ENCODE measurements at places on chromosomes 1 and 21. TPM values are rescaled to one million over a fixed set of nuclear protein-coding genes. Genes with fewer than 3 reads are reported as not detected.
A peak's percentile ranks its signal among the peaks of the same experiment; 100 is the strongest.

DNA sequence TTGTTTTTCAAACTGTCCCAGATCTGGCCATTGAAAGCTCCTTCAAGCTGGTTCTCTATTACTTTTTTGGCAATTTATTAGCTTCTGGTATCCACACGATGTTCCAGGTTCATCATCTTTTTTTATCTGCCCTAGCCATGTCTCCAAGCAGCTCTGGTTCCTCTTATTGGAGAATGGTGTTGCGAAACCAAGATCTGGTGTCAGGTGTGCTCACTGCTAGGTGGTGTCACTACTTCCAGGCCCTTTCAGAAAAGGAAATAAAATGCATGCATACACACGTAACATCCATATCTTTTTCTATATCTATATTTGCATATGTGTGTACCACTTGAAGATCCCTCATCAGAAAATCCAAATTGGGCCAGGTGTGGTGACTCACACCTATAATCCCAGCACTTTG lies 53.3 kb downstream of the GATAD2B start:
- no peak for DNase-seq

- DNase-seq, result no peak
These were observed 149.0 kb downstream of the PEX14 start for GRCh38 chr1:10623686-10624145.

- peak; percentile 92 for DNase-seq
These were observed 127.4 kb upstream of the DPYD start for GRCh38 chr1:98048244-98048643.

- no peak for DNase-seq
These were observed 2.3 kb upstream of the PLA2G2A start for GRCh38 chr1:19981507-19982312.

GRCh38 chr1:55246331-55246730 lies 31.2 kb upstream of the USP24 start:
- no peak for DNase-seq

- DNase-seq, result peak; percentile 34
These were observed 128.5 kb upstream of the HNRNPU start for GRCh38 chr1:244992833-244993232.

GRCh38 chr1:23211955-23212354 lies 5.3 kb downstream of the HTR1D start:
- DNase-seq, result no peak

- DNase-seq, result peak; percentile 73
These were observed 170.3 kb downstream of the ZC3H11B start for GRCh38 chr1:219442611-219443061.

- peak; percentile 12 for DNase-seq
These were observed 171.5 kb upstream of the IRF2BP2 start for GRCh38 chr1:234781241-234782065.

DNA sequence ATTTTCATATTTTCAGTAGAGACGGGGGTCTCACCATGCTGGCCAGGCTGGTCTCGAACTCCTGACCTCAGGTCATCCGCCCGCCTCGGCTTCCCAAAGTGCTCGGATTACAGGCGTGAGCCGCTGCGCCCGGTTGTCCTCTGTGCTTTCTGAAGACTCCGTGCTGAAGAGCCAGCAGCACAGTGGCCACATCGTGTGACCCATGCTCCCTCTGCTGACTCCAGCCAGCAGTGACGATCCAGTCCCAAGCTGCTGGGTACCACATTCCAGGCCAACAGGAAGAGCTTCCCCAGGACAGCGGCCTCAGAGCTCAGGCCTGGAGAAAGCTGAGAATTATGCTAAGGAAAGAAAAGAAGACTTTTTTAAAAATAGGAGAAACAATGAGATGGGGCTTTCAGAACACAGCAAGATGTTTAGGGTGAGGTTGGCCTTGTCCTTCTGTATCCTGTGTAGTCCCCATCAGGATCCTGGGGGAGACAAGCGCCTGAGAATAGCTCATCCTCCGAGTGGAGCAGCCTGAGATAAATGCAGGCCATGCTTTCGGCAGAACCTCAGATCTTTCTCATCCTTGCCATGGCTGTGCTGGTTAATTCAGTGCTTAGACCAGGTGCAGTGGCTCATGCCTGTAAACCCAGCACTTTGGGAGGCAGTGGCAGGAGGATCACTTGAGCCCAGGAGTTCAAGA lies 207.1 kb downstream of the SLC35F3 start:
- DNase-seq, result peak; percentile 15

DNA sequence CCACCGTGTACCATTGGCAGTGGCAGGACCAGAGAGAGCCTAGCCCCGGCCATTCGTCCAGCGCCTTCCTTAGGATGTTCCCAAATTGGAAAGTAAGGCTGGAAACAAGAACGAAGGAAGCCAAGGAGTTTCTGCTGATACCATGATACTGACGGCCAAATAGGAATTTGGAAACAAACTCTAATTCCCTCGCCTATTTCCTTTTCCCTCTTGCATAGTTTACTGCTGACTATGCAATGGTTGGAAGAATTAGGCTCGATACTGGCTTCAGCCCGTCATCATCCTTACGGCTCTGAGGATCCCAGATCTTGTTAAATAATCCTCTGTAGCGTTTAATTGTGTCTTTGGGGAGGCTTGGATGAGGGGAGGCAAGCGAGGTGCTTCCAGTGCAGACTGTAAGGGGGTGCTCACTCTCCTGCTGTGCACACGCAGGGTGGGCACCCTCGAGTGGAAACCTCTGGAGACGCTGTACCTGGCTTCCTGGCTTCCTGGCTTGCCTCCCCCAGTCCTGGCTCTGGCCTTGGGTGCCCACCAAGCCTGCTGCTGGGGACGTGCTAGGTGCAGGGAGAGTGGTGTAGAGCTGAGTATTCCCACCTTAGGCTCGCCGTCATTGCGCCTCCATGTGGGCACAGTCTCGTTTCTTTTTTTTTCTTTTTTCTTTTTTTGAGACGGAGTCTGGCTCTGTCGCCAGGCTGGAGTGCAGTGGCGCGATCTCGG lies 27.4 kb upstream of the CAMTA1 start:
- DNase-seq, result no peak

GRCh38 chr1:201528631-201529252 lies 10.2 kb upstream of the NAV1 start:
- DNase-seq, result peak; percentile 83

GRCh38 chr21:23394458-23394857 lies 2212.8 kb downstream of the MRPL39 start:
- DNase-seq, result no peak

DNA sequence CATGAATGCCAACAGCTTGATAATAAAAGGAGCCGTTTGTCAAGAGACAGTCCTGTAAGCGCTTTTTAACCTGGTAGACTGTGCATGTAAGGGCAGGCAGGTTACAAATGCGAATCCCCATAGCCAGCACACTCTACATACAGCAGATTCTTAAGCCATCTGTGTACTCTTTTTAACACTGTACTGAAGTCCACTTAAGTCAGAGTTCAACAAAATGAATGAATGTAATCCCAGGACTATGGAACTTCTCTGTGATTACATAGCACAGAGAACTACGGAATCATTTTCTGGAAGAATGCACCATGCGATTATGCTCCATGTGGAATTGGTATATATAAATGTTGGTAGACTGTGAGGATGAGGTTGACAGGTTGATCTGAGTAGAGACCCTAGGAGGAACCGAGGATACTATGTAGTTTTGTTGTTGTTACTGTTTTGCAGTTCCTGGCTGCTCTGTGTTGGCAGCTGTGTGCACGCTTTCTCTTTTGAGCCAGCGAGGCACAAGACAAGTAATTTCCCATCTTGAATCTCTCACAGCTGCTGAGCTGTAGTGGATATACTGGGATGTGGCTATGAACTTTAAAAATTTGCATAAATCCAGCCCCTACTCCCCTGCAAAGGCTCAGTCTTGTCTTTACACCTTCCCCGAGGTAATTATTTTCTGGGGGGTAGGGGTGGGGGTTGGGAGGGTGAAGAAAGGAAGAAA lies 21.9 kb downstream of the LRRC8D start:
- peak; percentile 57 for DNase-seq

DNA sequence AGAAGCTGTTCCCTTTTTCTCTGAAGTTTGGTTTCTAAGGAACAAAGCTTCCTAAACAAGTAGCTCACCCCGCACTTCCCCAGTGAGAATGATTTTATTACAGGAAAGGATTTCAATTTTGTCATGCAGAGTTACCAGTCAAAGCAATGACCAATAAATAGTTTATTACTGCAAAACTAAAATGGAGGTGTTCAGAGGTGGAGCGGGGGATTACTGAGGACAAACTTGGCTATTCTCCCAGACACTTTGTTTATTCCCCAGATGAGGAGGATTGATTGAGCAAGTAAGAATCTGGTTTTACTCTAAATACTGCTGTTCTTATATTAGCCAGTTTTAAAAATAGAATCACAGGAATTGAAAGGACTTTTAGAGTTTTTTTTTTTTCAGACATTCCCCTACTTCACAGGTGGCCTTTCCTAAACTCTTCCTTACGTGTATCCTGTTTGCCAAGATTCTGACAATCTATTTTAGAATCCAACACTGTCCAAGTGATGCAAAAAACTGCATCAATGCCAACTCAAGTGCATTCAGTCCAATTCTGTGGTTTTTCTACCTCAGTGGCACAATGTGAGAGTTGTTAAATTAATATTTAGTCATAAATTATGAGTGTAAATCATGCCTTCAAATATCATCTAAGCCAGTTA lies 136.1 kb downstream of the TNFSF18 start:
- DNase-seq, result peak; percentile 92

- no peak for DNase-seq
These were observed 377 bp downstream of the SAMD13 start for GRCh38 chr1:84301785-84302385.

- peak; percentile 34 for DNase-seq
These were observed 164.5 kb upstream of the COA6 start for GRCh38 chr1:234208791-234209190.

- no peak for DNase-seq
These were observed 37.6 kb downstream of the C21orf91 start for GRCh38 chr21:17781524-17781923.

- no peak for DNase-seq
These were observed 21.2 kb downstream of the MACO1 start for GRCh38 chr1:25451908-25452307.

DNA sequence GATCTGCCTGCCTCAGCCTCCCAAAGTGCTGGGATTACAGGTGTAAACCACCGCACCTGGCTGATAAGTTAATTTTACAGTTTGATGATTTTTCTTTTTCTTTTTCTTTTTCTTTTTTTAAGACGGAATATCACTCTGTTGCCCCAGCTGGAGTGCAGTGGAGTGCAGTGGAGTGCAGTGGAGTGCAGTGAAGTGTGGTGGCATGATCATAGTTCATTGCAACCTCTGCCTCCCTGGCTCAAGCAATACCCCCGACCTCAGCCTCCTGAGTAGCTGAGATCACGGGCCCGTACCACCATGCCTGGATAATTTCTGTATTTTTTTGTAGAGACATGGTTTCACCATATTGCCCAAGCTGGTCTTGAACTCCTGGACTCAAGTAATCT lies 84.4 kb upstream of the CXADR start:
- no peak for DNase-seq

- DNase-seq, result peak; percentile 50
These were observed 68.6 kb downstream of the SYDE2 start for GRCh38 chr1:85132078-85132720.

GRCh38 chr1:175690915-175691314 lies 52.5 kb downstream of the TNR start:
- no peak for DNase-seq

- peak; percentile 18 for DNase-seq
These were observed 628.1 kb downstream of the LMO4 start for GRCh38 chr1:87956750-87957149.

GRCh38 chr1:41573785-41574713 lies 89.6 kb upstream of the EDN2 start:
- peak; percentile 80 for DNase-seq

DNA sequence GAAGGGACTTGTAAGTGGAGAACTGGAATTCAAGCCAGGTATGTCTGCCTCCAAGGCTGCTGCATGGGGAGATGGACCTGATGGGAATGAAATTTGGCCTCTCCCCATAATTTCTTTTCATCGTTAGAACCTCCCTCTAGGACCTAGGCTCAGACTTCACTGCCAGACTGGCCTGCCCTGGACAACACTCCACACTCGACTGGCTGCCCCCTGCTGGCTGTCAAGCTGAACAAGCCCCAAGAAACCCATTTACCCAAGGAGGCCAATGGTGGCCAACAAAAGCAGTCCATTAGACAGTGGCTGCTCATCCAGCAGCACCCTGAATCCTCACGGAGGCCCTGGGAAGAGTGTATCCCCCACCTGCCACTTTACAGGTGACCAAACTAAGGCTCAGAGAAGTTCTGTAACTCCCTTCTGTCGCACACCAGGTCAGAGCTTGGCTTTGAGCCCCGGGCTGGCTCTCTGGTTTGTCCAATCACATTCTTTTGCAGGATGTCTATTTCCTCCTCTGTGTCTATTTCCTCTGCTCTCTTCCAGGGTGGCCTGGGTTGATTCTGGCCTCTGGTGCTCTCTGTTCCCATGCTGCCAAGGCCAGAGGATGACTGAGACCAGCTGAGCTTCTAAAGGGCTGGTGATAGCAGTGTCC lies 3.8 kb downstream of the RNF186 start:
- peak; percentile 49 for DNase-seq

- DNase-seq, result no peak
These were observed 195.8 kb downstream of the MATN1 start for GRCh38 chr1:30527511-30528140.

The IFNLR1 gene
- polyA plus RNA-seq, result not detected

The POLR3C gene
- polyA plus RNA-seq, result 47.0 TPM

The TLR5 gene
- 0.09 TPM for polyA plus RNA-seq

The CDC42 gene
- 162 TPM for polyA plus RNA-seq

The CD53 gene
- not detected for polyA plus RNA-seq

The ANKRD34A gene
- 1.9 TPM for polyA plus RNA-seq

The EXO5 gene
- polyA plus RNA-seq, result 6.5 TPM

The S100A8 gene
- not detected for polyA plus RNA-seq

The LENEP gene
- not detected for polyA plus RNA-seq

The ST6GALNAC5 gene
- 4.0 TPM for polyA plus RNA-seq

The RHD gene
- not detected for polyA plus RNA-seq

The SRSF4 gene
- polyA plus RNA-seq, result 37.8 TPM

The CRYBG2 gene
- polyA plus RNA-seq, result not detected

All from IMR-90 (cell line).